Vagina (tissue), 2 donors: ENCODE measurements at places on chromosomes 4 and X.

DNA sequence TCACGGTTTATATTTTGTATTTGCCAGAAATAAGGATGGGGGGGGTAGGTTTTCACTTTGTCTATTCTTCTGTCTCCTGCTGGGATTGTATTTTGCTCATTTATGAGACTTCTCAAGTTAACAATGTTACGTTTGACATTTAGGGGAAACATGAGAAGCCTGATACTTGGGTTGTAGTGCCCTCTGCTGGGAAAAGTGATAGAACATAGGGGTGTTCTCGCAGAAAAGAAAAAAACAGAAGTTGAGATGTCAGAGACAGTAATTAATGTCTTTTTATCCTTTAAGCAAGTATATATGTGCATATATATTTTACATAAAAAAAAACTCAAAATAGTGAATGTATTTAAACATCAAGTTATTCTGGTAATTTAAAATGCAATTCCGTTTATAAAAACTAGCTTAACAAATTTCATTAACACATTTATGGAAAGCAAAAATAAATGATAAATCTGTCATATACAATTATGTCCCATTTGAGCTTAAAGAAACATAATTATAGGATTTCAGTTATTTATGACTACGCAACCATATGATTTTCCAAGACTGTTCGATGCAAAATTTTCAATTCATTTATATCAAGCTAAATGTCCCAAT is 46.0 kb upstream of the TMPRSS11F start:
- DNase-seq = no peak

GRCh38 chrX:43266487-43266886 is 389.6 kb upstream of the MAOA start:
- no peak for DNase-seq

- no peak for DNase-seq
These were observed 154.2 kb upstream of the NEIL3 start for GRCh38 chr4:177155454-177155853.

- no peak for DNase-seq
These were observed 96.6 kb downstream of the HPGD start for GRCh38 chr4:174425669-174426068.

DNA sequence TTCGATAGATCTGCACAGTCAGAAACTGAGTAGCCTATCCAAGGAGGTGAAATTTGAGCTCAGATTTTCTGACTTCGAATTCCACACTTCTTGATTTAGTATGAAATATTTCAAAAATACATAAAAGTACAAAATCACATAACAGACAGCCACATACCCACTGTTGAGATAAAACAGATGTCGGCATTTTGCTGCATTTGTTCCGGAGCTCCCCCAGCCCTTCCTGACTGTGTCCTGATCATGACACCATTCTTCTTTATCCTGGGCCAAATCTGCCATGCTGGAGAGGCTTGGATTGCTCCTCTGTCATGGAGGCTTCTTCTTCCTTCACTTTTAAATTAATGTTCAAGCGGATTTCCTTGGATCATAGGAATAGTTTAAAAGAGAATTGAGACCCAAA is 124.2 kb upstream of the RBPJ start:
- DNase-seq = no peak

- DNase-seq = no peak
These were observed 102.1 kb downstream of the ANOS1 start for GRCh38 chrX:8629871-8630270.

- no peak for DNase-seq
These were observed 421.3 kb downstream of the FAT4 start for GRCh38 chr4:125736057-125736456.

- no peak for DNase-seq
These were observed 17.5 kb upstream of the SH3KBP1 start for GRCh38 chrX:19904778-19905367.

GRCh38 chr4:2413821-2414610 is 4.4 kb downstream of the ZFYVE28 start:
- no peak for DNase-seq

GRCh38 chr4:91373546-91373945 is 930.2 kb upstream of the GRID2 start:
- no peak for DNase-seq

DNA sequence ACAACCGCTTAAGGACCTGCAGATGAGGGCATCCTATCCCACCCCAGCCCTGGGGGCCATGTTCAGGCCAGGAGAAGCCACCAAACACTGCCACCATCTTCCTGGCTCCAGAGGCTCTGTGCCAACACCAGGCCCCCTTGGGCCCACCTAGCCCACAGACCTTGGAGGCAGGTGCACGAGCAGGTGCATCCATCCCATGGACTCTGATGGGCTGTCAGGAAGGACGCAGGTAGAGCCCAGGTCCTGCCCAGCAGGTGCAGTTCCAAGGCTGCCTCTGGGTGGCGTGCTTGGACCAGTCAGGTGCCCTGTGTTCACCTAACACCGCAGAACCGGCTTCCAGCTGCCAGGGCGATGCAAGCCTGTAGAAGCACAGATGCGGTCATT is 22.8 kb upstream of the PDE6B start:
- peak; percentile 78 for DNase-seq

DNA sequence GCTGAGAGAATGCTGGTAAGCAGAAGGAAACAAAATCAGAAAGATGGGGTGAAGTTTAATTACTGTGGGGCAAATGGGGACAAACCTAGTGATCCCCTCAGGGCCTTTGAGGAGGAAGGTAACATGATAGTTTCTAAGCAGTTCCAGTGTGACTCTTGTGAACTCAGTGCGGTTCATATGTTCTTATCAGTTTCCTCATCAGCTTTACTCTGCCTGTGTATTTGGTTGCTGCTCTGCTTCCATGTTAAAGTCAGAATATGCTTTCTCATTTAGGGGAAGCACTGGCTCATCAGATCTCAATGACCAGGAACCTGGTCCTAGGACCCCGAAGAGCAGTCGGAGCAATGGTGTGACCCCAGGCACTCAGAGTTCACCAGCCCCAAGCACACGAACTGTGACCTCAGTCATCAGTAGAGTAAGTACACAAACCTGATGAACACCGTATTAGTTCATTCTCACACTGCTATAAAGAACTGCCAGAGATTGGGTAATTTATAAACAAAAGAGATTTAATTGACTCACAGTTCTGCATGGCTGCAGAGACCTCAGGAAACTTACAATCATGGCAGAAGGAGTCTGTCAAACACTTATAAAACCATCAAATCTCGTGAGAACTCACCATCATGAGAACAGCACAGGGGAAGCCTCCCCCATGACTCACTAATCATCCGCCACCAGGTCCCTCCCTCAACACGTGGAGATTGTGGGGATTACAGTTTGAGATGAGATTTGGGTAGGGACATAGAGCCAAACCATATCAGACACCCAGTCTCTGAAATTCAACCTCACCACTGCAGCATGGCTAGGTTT is 83.0 kb downstream of the SYTL5 start:
- no peak for DNase-seq

DNA sequence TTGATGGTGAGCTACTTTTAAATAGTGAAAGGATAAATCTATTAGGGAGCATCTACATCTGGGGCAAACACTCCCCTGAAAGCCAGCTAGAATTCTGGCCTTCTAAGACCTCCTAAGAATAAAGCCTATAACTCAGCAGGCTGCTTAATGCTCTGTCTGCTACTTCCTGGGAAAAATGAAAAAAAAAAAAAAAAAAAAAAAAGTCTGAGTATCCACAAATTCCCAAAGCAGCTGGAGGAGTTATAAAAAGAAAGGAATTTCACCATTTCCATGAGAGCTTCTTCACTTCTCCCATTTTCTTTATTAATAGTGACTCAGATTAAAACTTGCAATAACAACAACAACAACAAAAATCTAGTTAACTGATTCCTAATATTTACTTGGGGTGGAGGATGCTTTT is 511.2 kb downstream of the INPP4B start:
- DNase-seq = no peak

- DNase-seq = no peak
These were observed 59.0 kb downstream of the NFKB1 start for GRCh38 chr4:102560115-102560514.

- DNase-seq = no peak
These were observed 3.4 kb downstream of the WFS1 start for GRCh38 chr4:6272863-6273660.

DNA sequence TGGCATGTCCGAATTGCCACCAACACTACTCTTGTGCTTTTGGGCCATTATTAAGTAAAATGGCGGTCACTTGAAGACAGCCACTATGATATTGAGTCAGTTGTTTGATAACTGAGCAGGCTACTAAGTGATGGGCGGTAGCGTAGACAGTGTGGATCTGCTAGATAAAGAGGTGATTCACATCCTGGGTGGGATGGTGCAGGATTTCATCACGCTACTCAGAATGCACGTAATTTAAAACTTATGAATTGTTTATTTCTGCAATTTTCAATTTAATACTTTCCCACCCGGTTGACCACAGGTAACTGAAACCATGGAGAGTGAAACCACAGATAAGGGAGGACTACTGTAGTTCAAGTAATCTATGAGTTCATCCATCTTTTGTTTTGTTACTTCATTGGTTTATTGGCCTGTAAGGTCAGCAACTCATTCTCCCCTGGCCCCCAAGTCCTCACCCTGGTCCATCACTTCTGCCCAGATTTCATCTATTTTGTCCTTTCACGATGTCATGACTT is 2.9 kb downstream of the ARAF start:
- DNase-seq = no peak

- no peak for DNase-seq
These were observed 55.0 kb downstream of the FBXL5 start for GRCh38 chr4:15600176-15600575.

GRCh38 chr4:109990261-109991257 is 77.9 kb downstream of the EGF start:
- no peak for DNase-seq

DNA sequence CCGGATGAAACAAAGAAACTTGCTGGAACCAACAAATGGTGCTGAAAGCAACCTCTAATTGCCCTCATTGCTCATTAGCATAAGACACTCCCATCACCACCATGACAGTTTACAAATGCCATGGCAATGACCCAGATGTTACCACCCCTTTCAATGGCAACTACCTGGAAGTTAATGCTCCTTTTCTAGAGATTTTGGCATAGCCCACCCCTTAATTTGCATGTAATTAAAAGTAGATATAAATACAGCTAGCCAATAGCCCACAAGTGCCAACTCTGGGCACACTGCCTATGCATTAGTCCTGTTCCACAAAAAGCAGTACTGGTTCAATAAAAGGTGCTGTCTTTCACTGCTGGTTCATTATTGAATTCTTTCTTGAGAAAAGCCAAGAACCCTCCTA is 410.3 kb upstream of the PPP1R2C start:
- no peak for DNase-seq

DNA sequence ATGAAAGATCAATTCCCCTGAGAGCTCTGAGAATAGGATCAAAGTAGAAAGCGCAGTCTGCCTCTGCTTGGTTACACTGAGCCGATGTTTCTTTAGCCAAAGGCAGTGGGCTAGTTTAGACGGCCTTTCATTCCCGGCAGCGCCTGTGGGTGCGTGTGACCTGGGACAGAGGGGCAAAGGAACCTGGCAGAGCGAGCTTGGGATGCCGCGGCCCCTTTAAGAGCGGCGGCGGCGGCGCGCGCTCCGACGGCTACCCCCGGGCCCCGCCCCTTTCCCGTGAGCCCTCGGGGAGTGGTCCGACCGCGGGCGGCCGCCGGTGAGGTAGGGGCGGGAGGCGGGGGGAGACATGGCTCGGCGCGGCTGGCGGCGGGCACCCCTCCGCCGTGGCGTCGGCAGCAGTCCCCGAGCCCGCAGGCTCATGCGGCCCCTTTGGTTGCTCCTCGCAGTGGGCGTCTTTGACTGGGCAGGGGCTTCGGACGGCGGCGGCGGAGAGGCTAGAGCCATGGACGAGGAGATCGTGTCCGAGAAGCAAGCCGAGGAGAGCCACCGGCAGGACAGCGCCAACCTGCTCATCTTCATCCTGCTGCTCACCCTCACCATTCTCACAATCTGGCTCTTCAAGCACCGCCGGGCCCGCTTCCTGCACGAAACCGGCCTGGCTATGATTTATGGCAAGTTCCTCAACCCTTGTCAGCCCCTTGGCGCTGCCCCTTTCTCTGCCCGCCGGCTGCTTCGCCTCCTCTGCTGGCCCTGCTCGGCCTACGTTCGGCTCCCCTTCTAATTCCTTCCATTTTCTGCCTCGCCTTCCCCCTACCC is at the start of gene SLC9A6:
Gene SLC9A6 (plus strand): TSS at position 279 of the 816 bp plus-strand sequence. CDS start 224 bp downstream, at position 503.
- no peak for DNase-seq

GRCh38 chrX:154548028-154548316 is 552 bp downstream of the IKBKG start:
- no peak for DNase-seq

DNA sequence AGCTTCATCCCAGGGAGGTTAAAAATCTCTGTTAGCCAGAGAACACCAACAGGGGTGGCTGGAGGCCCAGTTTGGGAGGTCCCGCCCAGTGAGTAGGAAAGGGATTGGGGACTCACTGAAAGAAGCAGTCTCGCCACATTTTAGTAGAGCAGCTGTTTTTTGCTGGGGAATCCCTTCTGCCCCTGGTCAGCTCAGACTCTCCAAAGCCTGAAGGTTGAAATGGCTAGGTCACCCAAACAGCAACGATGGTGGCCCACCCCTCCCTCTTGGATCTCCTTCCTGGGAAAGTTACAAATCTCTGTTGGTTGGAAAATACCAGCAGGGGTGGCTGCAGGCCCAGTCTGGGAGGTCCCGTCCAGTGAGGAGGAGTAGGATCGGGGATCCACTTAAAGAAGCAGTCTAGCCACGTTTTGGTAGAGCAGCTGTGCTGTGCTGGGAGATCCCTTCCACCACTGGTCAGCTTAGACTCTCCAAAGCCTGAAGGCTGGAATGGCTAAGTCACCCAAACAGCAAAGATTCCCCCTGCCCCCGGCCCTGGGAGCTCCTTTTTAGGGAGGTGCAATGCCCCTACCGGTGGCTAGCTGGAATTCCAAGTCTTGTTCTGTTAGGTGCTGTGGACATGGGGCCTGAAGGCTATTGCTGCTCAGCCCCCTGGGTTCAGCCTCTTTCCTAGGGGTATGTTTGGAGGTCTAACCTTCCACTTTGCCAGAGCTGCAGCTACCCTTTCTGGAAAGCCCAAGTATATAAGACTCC is 40.0 kb upstream of the TEX13A start:
- DNase-seq = no peak

DNA sequence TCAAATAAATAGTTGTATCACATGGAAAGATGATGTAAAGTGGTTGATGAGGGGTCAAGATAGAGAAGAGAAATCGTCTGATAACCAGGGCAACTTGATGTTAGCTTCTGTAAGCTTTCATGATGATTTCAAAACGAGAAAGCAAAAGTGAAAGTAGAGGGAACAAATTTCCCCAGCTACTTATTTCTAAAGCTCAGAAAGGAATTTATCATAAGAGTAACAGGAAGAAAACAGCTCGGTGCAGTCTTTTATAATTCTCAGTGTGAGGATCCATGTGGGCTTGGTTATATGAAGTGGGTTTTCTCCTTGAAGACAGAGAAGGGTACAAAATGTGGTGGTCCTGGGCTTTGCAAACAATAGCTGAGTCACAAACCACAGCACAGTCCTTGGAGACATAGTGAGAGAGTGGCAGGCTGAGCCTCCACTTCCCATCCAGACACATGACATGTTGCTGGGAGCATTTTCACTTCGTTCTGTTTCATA is 32.1 kb upstream of the GLRA2 start:
- no peak for DNase-seq

- DNase-seq = no peak
These were observed 112.6 kb upstream of the PPARGC1A start for GRCh38 chr4:24002330-24002966.
